Activated CD8-positive, alpha-beta memory T cell treated with anti-CD3 and anti-CD28 coated beads for 36 hours (primary cell): ENCODE measurements at places on chromosomes 3 and 15. TPM values are rescaled to one million over a fixed set of nuclear protein-coding genes. Genes with fewer than 3 reads are reported as not detected.

The DUOX1 gene
- 0.19 TPM for total RNA-seq

The ITIH1 gene
- not detected for total RNA-seq

The GOLGA8O gene
- 0.23 TPM for total RNA-seq

The KIF7 gene
- total RNA-seq, result 3.4 TPM

The TRIM42 gene
- not detected for total RNA-seq

The GOLGA8A gene
- total RNA-seq, result 147 TPM

The NEK11 gene
- 1.2 TPM for total RNA-seq

The SIAH2 gene
- total RNA-seq, result 109 TPM

The CMTM7 gene
- total RNA-seq, result 47.6 TPM

The ARHGAP31 gene
- 18.6 TPM for total RNA-seq

The OXSM gene
- 14.5 TPM for total RNA-seq

The C3orf22 gene
- not detected for total RNA-seq

The ALDH1L1 gene
- not detected for total RNA-seq

The CCDC9B gene
- total RNA-seq, result 0.34 TPM

The RPUSD2 gene
- total RNA-seq, result 24.4 TPM

The SQOR gene
- total RNA-seq, result 63.8 TPM

The SOX14 gene
- total RNA-seq, result not detected

The MLH1 gene
- total RNA-seq, result 77.8 TPM

The ARNT2 gene
- not detected for total RNA-seq

The MON1A gene
- total RNA-seq, result 18.0 TPM

The PCOLCE2 gene
- 0.52 TPM for total RNA-seq

The TMEM158 gene
- not detected for total RNA-seq

The GPR176 gene
- 0.11 TPM for total RNA-seq

The SLC12A6 gene
- total RNA-seq, result 23.0 TPM

The ZBED2 gene
- 671 TPM for total RNA-seq

The SLC38A3 gene
- 0.29 TPM for total RNA-seq

The GLDN gene
- total RNA-seq, result not detected

The ATXN7 gene
- 23.2 TPM for total RNA-seq

The IGSF11 gene
- total RNA-seq, result not detected

The GOLGA6C gene
- not detected for total RNA-seq

The REC114 gene
- total RNA-seq, result not detected

The LRRC31 gene
- not detected for total RNA-seq

The IQCH gene
- 1.5 TPM for total RNA-seq

The CLRN1 gene
- not detected for total RNA-seq

The THBS1 gene
- total RNA-seq, result 0.34 TPM

The STAB1 gene
- total RNA-seq, result not detected

The RASSF1 gene
- 72.5 TPM for total RNA-seq

The RYR3 gene
- not detected for total RNA-seq

The HRH1 gene
- 0.46 TPM for total RNA-seq

The PARP3 gene
- total RNA-seq, result 9.7 TPM
